ENCODE measurements at places on chromosomes 7 and 10.

- DNase-seq, result no peak
- no peaks in the 10 kb centered on the region for H3K36me3 ChIP-seq
- no peaks in the 10 kb centered on the region for H3K27me3 ChIP-seq
- H3K27ac ChIP-seq, result no peak overlapping the region
- H3K4me1 ChIP-seq, result no peaks in the 10 kb centered on the region
These were observed 109.0 kb downstream of the ST7 start for GRCh38 chr7:117062300-117062699.

DNA sequence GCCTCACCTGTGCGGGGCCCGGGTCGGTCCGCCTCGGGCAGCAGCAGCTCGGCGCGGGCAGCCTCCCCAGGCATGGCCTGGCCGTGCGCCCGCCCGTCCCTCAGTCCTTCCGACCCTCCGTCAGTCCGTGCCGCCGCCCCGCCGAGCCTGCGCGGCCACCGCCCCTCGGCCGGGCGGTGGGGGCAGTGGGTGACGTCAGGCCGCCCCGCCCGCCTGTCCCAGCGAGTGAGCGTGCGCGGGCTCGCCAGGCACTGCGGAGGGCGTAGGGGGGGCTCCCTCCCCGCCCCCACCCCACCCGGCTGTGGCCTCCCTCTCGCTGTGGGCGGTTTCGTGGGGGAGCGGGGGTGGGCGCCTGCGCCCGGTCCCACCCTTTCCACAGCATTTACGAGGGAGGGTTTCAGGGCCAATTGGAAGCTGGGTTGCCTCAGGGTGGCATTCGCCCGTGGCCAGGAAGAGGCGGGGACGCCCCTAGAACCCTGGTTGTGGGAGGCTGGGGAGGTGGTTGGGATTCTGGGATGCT, at the start of gene NACAD:
TSS of gene NACAD (minus strand) at position 149 of the 520 bp plus-strand sequence. CDS start at position 74, 75 bp downstream.
- no peaks in the 10 kb centered on the region for H3K36me3 ChIP-seq
- H3K27ac ChIP-seq, result no peak within 1 kb of the TSS
- DNase-seq, result no peak
- peaks cover 7% of the 10 kb centered on the region for H3K4me1 ChIP-seq
- H3K4me3 ChIP-seq, result peak within 1 kb of the TSS; percentile 70

DNA sequence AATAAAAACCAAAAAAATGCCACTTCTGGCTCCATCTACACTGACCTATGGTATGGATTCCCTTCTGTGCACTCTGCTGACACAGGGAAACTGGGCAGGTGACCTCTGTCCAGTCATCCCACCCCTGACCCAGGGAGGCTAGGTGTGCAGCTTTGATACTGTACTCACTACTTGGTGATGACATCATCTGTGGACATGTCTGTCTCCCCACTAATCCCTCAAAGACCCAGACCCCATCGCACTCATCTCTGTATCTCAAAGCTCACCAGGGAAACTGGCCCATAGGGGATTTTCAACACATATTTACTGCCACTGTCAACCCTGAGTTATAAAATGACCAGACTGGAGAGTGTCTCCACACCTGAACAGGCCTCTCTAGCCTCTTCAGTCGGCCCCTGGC, 10.6 kb downstream of the SGMS1 start:
- peaks cover 23% of the 10 kb centered on the region for H3K4me1 ChIP-seq
- H3K27me3 ChIP-seq, result no peaks in the 10 kb centered on the region
- no peak overlapping the region for H3K4me3 ChIP-seq
- no peak for DNase-seq
- no peak overlapping the region for H3K27ac ChIP-seq

DNA sequence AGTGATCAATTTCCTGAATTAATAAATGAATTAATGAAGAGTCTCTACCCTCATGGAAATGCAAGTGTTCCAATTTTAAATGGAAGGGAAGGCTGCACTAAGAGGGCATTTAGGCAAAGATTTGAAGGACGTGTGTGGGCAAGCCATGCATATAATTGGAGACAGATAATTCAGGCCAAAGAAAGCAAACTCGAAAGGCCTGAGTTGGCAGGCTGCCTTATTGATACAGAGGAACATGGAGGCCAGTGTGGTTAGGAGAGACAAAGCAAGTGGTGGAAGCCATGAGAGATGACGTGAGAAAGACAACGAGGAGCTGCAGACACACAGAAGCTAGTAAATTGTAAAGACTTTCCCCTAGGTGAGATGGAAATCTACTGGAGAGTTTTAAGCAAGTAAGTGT, 15.4 kb upstream of the PCLO start:
- no peak overlapping the region for H3K27ac ChIP-seq
- no peaks in the 10 kb centered on the region for H3K36me3 ChIP-seq
- H3K4me1 ChIP-seq, result no peaks in the 10 kb centered on the region

DNA sequence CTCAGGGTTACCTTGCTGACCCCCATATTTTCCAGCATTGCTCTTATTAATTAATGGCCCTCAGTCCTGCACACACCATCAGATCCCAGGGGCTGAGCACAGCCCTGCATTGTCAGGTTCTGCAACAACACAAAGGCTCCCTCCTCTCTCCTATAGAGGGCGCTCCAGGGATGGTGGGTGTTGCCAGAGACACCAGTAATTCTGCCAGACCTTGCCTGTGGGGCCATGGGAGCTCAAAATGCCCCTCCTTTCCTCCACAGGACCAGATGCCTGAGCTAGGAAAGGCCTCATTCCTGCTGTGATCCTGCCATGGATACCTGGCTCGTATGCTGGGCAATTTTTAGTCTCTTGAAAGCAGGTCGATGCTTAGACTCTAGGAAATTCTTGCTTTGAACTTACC, 42.8 kb upstream of the PRSS58 start:
- H3K4me3 ChIP-seq, result peak overlapping the region; percentile 36
- H3K27me3 ChIP-seq, result peaks cover 19% of the 10 kb centered on the region
- peak overlapping the region; percentile 64 for H3K27ac ChIP-seq

- peaks cover 21% of the 10 kb centered on the region for H3K36me3 ChIP-seq
- DNase-seq, result peak; percentile 7
- H3K27me3 ChIP-seq, result no peaks in the 10 kb centered on the region
- H3K4me1 ChIP-seq, result peaks cover 6% of the 10 kb centered on the region
These were observed 58.7 kb upstream of the ANTXRL start for GRCh38 chr10:46227936-46228562.

DNA sequence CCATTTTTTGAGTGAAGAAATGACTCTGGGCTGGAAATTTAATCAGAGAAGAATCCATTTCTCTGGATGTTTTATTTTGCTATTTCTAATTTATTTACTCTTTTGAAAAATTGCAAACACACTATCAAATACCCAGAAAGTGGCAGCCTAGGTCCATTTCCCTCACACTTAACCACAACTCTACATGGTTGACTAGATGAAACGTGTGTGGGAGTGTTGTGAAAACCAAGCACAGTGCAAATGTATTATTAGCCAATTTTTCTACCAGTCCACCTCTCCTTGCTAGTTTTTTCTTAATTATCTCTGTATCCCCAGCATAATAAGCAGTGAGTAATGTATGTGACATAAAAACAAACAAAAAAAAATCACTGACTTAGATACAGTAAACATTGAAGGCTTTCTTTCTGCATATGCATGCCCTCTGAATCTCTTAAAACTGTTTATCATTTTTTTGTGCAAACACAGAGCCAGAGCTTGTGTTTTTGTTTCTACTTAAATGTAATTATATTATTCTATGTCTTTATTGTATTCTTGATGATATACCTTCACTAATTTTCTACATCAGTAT, 30.9 kb downstream of the SCIN start:
- no peak for DNase-seq
- no peak overlapping the region for H3K4me3 ChIP-seq
- H3K4me1 ChIP-seq, result no peaks in the 10 kb centered on the region
- H3K36me3 ChIP-seq, result peaks cover 5% of the 10 kb centered on the region
- H3K27me3 ChIP-seq, result peaks cover 7% of the 10 kb centered on the region

DNA sequence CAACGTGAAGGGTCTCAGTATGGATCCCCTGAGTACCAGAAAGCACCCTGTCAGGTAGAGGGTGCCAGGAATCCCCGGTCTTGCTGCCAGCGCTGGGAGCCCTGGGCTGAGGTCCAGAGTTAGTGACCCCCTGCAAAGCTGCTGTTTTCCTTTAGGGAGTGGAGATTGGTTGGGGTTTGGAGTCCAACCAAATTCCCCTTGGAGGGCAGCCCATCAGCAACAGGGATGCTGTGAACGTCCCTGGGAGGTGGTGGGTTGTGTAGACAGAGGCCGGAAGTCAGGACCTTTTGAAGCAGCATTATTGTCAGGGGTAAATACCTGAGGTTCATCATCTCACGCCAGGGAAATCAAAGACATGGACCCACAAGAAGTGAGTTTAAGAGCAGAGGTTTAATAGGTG, 104.2 kb downstream of the COL26A1 start:
- no peak overlapping the region for H3K4me3 ChIP-seq
- no peak for DNase-seq
- no peaks in the 10 kb centered on the region for H3K36me3 ChIP-seq
- no peaks in the 10 kb centered on the region for H3K27me3 ChIP-seq
- peaks cover 10% of the 10 kb centered on the region for H3K4me1 ChIP-seq
- no peak overlapping the region for H3K27ac ChIP-seq

DNA sequence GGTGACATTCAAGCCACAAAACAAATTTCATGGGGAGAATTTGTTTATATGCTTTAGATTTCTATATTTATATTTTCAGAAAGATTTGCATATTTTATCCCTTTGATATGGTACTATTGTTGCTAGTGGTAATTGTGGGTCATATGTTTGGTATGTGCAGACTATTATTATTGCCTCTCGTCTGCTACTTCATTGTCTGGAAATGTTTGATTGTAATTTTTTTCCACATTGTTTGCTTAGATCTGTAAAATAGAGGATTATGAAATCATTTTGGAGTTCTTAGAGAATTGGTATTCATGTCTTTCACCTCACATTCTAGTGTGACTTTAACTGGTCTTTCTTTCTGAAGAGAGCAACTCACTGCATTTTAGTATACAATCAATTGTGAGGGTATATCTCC, 44.7 kb downstream of the MYO3A start:
- H3K27ac ChIP-seq, result no peak overlapping the region
- no peaks in the 10 kb centered on the region for H3K27me3 ChIP-seq
- H3K36me3 ChIP-seq, result no peaks in the 10 kb centered on the region

GRCh38 chr7:15376600-15376999, 185.2 kb downstream of the AGMO start:
- no peak for DNase-seq
- H3K4me3 ChIP-seq, result no peak overlapping the region
- H3K4me1 ChIP-seq, result no peaks in the 10 kb centered on the region

- no peak overlapping the region for H3K4me3 ChIP-seq
- H3K27me3 ChIP-seq, result no peaks in the 10 kb centered on the region
- peaks cover 39% of the 10 kb centered on the region for H3K36me3 ChIP-seq
- peaks cover 2% of the 10 kb centered on the region for H3K4me1 ChIP-seq
- no peak overlapping the region for H3K27ac ChIP-seq
- no peak for DNase-seq
These were observed 6.4 kb downstream of the AP4M1 start for GRCh38 chr7:100107890-100108289.

- no peaks in the 10 kb centered on the region for H3K4me1 ChIP-seq
- H3K27ac ChIP-seq, result no peak overlapping the region
- no peak overlapping the region for H3K4me3 ChIP-seq
- H3K36me3 ChIP-seq, result peaks cover 9% of the 10 kb centered on the region
These were observed 10.1 kb upstream of the INPP5A start for GRCh38 chr10:132527339-132528063.

GRCh38 chr7:46237466-46237865, 316.4 kb upstream of the IGFBP3 start:
- no peak for DNase-seq
- H3K4me1 ChIP-seq, result no peaks in the 10 kb centered on the region
- no peak overlapping the region for H3K27ac ChIP-seq
- H3K36me3 ChIP-seq, result no peaks in the 10 kb centered on the region

DNA sequence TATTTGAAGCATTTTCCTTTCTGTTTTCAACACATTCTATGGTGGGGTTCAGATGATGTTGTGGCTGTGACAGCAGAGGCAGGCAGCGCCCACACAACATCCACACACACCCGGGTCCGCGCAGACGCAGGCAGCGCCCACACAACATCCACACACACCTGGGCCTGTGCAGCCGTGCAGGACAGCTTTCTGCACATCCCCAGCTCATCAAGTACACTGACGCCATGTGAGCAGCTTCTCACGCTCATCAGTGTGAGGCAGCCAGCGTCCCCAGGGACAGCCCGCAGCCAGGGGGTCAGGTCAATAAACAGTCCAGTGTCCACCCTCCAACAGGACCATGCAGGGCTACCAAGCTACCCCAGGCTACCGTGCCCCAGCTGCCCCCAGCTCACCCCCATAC, 272.8 kb upstream of the TCERG1L start:
- no peak for DNase-seq
- no peaks in the 10 kb centered on the region for H3K4me1 ChIP-seq
- H3K27me3 ChIP-seq, result peaks cover 4% of the 10 kb centered on the region

- DNase-seq, result no peak
- H3K27me3 ChIP-seq, result peaks cover 9% of the 10 kb centered on the region
These were observed 37.3 kb upstream of the AKR1C2 start for GRCh38 chr10:5040781-5041470.

DNA sequence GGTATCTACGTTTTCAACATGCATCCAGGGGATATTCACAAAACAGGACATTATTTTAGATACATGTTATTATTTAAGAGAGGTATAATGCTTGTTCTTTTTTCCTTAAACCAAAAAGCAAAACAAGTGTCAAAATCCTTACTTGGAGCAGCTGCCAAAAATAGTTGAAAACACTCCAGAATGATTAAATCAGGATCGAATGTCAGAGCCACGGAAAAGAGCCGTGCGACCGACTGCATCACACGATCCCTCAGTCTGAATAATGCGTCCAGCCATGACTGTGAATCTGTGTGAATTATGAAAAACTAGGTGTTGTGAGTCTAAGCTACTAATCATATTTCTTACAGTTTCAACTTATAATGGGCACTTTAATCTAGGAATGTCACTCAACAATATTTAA, 126.0 kb downstream of the PARD3 start:
- DNase-seq, result no peak
- H3K4me3 ChIP-seq, result no peak overlapping the region
- no peak overlapping the region for H3K27ac ChIP-seq
- peaks cover 2% of the 10 kb centered on the region for H3K27me3 ChIP-seq
- no peaks in the 10 kb centered on the region for H3K36me3 ChIP-seq
- no peaks in the 10 kb centered on the region for H3K4me1 ChIP-seq

GRCh38 chr7:44962483-44963251, 16.1 kb downstream of the MYO1G start:
- H3K27me3 ChIP-seq, result no peaks in the 10 kb centered on the region
- no peak for DNase-seq
- no peak overlapping the region for H3K4me3 ChIP-seq
- peaks cover 39% of the 10 kb centered on the region for H3K36me3 ChIP-seq

GRCh38 chr10:95408983-95409873, 118.4 kb upstream of the PDLIM1 start:
- no peak for DNase-seq
- H3K36me3 ChIP-seq, result no peaks in the 10 kb centered on the region
- H3K4me3 ChIP-seq, result no peak overlapping the region
- no peak overlapping the region for H3K27ac ChIP-seq
- H3K4me1 ChIP-seq, result no peaks in the 10 kb centered on the region

- H3K36me3 ChIP-seq, result no peaks in the 10 kb centered on the region
- H3K27ac ChIP-seq, result no peak overlapping the region
- no peaks in the 10 kb centered on the region for H3K4me1 ChIP-seq
- H3K4me3 ChIP-seq, result no peak overlapping the region
- DNase-seq, result no peak
These were observed 266.8 kb downstream of the INHBA start for GRCh38 chr7:41436139-41436538.
